ENCODE measurements at places on chromosomes 4 and X. TPM values are rescaled to one million over a fixed set of nuclear protein-coding genes. Genes with fewer than 3 reads are reported as not detected.

DNA sequence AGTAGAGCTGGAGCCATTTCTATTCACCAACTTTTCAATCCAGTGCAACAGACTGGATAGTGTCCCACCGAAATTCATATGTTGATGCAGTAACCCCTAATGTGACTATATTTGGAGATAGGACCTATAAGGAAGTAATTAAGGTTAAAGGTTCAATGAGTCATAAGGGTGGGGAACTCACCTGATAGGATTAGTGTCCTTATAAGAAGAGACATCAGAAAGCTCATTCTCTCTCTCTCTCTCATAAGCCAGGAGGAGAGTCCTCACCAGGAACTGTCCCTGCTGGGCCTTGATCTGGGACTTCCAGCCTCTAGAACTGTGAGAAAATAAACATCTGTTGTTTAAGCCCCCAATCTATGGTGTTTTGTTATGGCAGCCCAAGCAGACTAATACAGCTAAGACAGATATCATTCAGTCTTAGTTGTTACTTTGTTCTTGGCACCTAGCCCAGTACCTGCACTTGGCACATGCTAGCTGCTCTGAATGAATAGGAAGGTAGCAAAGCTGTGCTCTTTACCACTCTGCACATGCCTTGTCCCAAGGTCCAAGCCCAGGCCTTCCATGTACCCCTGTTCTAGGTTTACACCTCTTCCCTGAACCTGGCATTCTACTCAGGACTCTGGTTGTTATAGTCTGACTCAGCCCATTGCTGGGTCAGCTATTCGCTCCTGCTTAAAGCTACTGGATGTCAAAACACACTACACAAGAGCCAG, 19.2 kb upstream of the BRS3 start:
- DNase-seq, result no peak

- no peak for DNase-seq
Observed at GRCh38 chr4:163592212-163592611, 97.7 kb downstream of the TMA16 start.

GRCh38 chrX:30935985-30936384, 46.9 kb upstream of the TAB3 start:
- DNase-seq, result no peak

CACNA1F gene
- not detected for polyA plus RNA-seq

MAP3K15 gene
- 0.54 TPM for polyA plus RNA-seq

RASGEF1B gene
- 5.1 TPM for polyA plus RNA-seq

GRCh38 chr4:73609706-73610105, 10.5 kb downstream of the RASSF6 start:
- DNase-seq, result no peak

DNA sequence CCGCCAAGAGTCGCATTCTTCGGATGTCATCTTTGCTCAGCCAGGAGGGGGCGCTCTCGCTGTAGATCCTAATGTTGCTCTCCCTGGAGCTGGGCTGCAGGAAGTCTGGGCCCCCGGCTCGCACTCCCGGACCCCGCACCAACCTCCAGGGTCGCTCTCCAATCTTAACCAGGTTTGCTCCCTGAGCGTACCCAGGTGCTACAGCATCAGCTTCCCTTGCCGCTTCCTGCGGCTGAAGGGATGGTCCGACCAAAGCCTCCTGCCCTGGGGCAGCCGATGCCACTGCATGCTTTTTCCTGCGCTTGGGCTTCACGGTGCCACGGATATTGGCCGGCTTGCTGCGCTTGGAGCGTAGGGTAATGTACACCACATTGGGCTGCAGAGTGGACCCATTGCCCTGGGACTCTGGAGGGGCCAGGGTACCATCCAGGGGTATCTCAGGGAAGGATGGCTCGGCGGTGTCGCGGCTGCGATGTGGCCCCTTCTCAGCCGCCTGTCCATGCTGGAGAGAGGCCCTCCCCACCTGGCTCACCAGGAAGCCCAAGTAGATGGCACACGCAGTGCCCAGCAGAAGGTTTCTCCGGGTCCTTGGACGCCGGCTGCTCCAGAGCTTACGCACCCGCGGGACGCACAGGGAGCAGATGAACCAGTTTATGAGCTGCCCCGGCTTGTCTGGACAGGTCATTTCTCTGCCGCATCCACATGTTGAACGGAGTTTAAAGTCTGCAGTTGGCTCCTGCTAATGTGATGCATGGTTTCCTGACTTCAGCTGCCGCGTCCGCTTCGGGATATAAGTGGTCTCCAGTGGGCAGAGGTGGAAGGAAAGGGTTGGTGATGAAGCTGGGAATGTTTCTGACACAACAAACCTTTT, 1.9 kb downstream of the GASK1B start:
- DNase-seq, result no peak

CLGN gene
- 2.2 TPM for polyA plus RNA-seq

- DNase-seq, result no peak
Observed at GRCh38 chrX:30513284-30513683, 64.3 kb downstream of the TASL start.

XAGE3 gene
- polyA plus RNA-seq, result not detected

GRCh38 chr4:44415251-44415650, 33.4 kb downstream of the KCTD8 start:
- no peak for DNase-seq

EVC gene
- polyA plus RNA-seq, result 17.2 TPM

DNA sequence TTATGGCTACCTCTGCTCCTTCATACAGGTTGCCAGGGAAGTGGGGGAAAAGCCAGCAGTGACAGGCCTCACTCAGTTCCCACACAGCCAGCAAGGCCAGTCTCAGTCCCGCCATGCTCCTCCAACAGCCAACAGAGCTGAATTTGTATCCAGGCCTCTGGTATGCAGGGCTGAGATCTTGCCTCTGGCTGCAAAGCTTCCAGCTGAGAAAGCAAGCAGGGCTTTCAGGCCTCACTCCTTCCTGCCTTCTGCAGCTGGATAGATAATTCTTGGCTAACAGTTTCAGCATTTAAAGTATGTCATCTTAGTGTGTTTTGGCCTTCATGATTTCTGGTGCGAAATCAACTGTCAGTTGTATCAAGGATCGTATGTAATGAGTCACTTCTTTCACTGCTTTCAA, 103.6 kb downstream of the GNL3L start:
- no peak for DNase-seq

C4orf17 gene
- polyA plus RNA-seq, result not detected

SLITRK2 gene
- 0.49 TPM for polyA plus RNA-seq

DNA sequence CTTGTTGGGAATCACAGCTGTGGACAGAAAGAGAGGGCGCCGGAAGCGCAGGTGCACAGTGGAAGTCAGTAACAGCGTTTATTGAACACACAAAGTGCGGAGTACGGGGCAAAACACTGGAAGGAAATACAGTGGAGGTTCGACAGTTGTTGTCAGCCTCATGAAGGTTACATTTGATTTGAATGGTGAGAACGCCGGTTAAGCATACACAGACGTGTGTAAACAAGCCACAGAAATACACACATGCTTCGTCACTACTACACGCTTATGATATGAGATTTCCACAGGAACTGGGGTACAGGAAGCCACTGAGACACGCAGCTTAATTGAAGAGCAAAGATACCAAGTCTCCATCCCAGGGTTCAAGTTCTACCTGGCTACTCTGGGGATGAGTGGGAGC, 12.0 kb downstream of the CCKAR start:
- no peak for DNase-seq

RRH gene
- polyA plus RNA-seq, result 0.53 TPM

SGCB gene
- 167 TPM for polyA plus RNA-seq

GRCh38 chr4:183396227-183396637, 48.2 kb upstream of the CDKN2AIP start:
- no peak for DNase-seq

DNA sequence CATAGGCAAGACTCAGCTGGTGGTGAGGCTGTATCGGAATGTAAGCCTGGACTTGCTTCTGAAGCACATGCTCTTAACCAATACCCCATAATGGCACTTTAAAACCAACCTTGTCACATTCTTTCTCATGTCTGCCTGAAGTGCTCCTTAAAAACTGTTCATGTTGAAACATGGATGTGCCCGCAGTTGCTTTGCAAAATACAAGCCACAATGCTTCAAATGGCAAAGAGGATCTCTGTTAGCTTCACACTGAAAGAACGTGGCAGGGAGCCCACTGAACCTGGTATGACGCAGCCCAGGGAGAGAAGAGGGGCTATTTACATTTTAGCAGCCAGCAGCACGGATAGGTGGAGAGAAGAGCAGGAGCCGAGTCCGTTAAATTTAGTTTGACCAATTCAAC, 29.3 kb downstream of the SOD3 start:
- no peak for DNase-seq

DNA sequence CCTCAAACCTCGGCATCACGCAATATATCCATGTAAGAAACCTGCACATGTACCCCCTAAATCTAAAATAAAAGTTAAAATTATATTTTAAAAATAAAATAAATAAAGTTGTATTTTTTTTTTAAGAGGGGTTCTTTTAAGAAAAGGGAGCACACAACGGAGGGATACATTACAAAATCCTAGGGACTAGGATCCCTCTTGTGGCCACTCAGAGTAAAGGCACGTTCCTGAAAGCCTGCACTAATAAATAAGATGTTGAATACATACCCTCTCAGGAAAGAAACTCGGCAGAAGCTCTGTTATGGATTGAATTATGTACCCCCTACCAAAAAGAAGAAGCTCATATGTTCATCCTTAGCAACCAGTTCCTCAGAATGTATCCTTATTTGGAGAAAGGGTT, 50.9 kb upstream of the PRDX4 start:
- DNase-seq, result no peak

GRCh38 chr4:170623899-170624298, 534.1 kb upstream of the AADAT start:
- no peak for DNase-seq

GRCh38 chr4:147078875-147079658, 133.4 kb upstream of the TTC29 start:
- DNase-seq, result no peak

ABHD18 gene
- 15.3 TPM for polyA plus RNA-seq

DNA sequence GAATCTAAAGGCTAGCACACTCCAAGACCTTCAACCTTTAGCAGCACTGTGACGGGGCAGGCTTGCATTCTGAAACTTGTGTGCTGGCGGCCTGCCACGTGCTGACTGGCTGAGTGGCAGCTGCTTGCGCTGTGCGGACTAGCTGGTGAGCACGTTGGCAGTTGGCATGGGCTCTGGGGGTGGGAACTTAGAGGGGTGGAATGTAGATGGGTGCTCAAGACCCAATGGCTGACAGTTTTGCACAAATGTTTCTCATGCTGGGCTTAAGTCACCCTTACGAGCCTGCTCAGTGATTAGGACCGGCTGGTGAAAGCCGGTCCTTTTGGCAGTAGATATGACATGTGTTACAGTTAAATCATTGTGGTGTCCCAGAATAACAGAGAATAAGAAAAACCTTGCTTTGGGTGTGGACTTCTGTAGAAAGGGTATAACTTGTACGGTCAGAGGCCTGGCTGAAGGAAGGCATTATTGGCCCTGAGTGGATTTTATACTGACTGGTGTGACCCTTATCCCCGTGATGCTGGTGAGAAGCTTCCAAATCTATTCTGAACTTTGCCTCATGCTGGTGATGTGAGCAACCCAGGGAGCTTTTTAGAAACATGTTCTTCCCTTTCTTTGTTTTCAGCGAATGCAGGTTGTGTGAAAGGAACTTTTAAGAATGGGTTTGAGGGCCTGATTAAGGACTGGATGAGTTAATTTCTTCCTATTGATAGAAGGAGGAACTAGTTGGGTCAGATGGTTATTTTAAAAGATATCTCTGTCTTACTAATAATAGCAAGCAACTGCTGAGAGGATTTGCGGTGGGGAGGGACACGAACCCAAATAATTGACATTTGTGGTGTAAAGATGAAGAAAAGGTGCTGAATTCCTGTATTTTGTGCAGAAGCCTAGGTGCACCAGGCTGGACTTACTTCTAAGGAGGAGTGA, 107.4 kb upstream of the SLC4A4 start:
- peak; percentile 56 for DNase-seq
